ENCODE measurements at places on chromosomes 11 and 22.

DNA sequence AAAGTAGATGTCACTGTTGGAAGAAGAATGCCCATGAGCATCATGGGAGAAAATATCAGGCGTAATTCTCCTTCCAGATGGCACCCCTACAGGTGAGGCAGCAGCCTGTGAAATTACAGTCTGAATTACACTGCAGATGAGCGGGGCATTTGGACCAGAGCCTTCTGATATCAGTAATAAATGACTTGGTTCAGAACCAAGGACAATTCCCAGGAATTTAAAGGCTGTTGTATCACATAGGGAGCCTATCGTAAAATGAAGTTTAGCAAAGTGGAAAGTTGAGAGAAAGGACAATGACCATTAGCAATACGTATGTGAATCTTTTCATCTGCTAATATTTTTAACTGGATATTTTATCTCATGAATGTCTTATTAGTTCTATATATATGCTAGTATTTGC is 61.3 kb downstream of the PRMT3 start:
- no peak for DNase-seq

DNA sequence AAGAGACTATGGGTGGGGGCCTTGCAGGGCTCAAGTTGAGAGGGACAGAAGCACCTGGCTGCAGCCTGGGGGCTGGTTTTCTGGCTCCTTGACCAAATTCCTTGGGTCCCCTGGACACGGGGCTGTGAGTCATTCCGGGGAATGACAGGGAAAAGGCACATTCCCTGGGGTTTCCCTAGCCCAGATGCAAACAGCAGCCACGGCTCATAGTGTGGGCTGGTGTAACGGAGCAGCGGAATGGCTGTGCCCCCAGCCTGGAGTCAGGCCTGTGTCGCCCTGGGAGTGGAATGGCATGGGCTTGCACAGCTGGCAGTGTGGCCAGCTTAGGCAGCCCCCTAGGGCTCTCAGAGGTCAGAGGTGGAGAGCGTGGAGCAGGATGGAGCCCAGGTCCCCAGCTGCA is 77.6 kb upstream of the KCNQ1OT1 start:
- DNase-seq: no peak

GRCh38 chr11:116454020-116454645 is 318.7 kb downstream of the BUD13 start:
- no peak for DNase-seq

- DNase-seq: no peak
These were observed 215.1 kb upstream of the BLID start for GRCh38 chr11:122331079-122331478.

DNA sequence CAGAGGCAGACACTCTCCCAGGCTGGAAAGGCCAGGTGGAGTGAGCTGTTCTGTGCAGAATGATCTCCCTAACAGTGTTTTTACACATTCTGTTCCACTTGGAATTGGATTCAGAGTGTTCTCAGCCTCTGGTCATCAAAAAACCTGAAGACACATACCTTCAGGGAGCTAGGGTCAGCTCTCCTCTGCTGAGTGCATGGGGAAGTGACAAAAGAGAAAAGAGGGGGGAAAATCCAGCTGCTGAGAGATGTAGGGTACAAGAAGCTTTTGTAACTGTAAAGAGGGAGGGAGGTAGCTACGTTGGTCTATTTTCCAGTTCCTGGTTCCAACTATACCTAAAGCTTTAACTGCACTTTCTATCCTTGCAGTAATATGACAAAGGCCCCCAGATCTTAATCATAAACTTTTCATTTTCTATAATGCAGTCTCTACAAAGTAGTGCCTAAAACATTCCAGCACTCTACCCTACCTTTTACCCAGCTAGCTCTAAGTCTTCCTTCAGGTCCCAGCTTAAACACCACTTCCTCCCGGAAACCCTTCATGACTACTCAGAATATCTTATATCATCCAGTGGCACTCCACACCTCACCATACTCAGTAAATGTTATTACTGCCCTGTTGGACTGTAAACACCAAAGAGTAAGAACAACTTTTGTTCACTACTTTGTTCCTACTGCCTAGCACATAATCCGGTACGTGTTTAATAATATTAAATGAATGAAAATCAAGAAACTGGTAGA is 9.2 kb downstream of the MAPK1 start:
- DNase-seq: no peak

All from activated CD4-positive, CD25-positive, alpha-beta regulatory T cell (primary cell).